ENCODE measurements at places on chromosomes 6 and 20. TPM values are rescaled to one million over a fixed set of nuclear protein-coding genes. Genes with fewer than 3 reads are reported as not detected.

DNA sequence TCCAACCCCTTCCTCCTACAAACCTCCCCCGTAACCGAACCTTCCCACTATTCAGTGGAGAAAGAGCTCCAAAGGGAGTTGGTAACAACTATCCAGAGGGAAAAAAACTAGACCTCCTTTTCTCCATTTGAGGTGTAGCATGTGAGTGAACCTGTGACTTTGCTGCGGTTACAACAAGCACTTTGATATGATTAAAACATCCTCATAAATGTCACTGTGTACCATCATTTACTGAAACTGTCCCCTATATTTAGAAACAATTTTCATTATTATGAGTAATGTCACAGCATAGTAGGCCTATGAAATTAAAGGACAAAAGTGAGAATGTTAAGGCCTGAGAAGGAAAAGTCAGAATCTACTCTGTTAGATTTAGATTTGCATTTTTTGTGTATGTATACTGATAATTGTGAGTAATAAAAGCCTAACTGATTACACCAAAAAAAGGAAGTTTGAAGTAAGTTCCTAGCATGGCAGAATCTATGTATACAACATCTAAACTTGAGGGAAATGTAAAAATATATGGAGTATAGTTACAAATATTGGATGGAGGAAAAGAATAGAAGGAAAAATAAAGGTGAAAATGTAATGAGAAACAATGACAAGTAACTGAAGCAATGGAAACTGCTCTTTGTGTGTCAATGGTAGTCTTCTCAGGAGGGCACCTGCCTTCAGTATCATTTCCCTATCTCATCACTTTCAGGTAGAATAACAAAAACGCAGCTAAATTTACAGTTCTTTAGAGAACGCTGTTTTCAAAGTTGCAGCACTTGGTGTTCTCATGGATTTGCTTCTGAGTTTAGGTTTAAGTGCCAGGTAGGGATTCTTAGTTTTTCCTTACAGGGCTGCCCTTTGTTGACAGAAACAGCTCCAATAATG lies 145.9 kb downstream of the IMPG1 start:
- H3K4me3 ChIP-seq = no peak overlapping the region
- DNase-seq = no peak
- H3K27ac ChIP-seq = no peak overlapping the region
- no peaks in the 10 kb centered on the region for H3K4me1 ChIP-seq

GRCh38 chr20:13289031-13289430 lies 68.0 kb downstream of the ISM1 start:
- no peaks in the 10 kb centered on the region for H3K27me3 ChIP-seq
- no peaks in the 10 kb centered on the region for H3K36me3 ChIP-seq
- no peak overlapping the region for H3K4me3 ChIP-seq
- H3K27ac ChIP-seq = no peak overlapping the region

- H3K27ac ChIP-seq = no peak overlapping the region
- no peaks in the 10 kb centered on the region for H3K36me3 ChIP-seq
- DNase-seq = no peak
- no peaks in the 10 kb centered on the region for H3K4me1 ChIP-seq
- no peaks in the 10 kb centered on the region for H3K27me3 ChIP-seq
Observed at GRCh38 chr6:80126657-80127345, 20.3 kb downstream of the BCKDHB start.

DNA sequence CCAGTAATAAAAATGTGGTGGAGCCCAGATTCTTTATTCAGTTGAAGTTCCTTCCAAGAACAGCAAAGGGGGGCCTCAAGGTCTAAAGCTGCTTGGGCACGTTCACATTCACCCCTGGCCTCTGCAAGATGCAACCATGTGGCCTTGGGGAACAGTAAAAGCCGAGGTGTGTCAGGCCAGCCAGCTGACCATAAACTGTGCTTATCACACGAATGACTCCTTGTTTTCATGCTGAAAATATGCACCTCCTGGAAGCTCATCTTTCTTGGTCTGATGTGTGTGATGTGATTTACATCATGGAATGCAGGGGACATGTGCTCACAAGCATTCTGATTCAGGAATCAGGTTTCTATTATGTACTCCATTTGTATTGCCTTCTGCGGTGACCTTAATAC lies 211.6 kb upstream of the MARCKS start:
- no peaks in the 10 kb centered on the region for H3K27me3 ChIP-seq
- no peaks in the 10 kb centered on the region for H3K36me3 ChIP-seq
- H3K4me1 ChIP-seq = peaks cover 3% of the 10 kb centered on the region
- no peak overlapping the region for H3K4me3 ChIP-seq
- no peak overlapping the region for H3K27ac ChIP-seq

- no peak overlapping the region for H3K4me3 ChIP-seq
- DNase-seq = no peak
- H3K4me1 ChIP-seq = no peaks in the 10 kb centered on the region
- no peaks in the 10 kb centered on the region for H3K27me3 ChIP-seq
- H3K36me3 ChIP-seq = no peaks in the 10 kb centered on the region
Observed at GRCh38 chr6:74979065-74979766, 226.6 kb downstream of the COL12A1 start.

DNA sequence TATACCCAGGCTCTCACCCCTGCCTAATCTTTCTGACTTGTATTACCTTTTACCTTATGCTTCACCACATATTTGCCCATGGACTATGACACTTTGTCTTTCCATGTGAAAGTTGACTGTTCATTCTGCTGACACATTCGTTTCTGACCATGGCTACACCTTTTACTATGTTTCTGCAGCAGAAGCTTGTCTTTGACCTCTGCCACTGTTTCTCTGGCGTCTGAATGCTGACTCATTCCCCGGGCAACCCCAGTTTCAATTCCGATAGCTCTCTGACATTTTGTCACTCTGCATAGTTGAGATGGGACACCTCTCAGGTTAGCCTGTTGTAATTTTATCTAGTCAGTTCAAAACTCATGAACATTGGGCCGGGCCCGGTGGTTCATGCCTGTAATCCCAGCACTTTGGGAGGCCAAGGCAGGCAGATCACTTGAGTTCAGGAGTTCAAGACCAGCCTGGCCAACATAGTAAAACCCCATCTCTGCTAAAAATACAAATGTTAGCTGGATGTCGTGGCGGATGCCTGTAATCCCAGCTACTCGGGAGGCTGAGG lies 50.7 kb downstream of the SLC26A8 start:
- no peaks in the 10 kb centered on the region for H3K4me1 ChIP-seq
- no peak for DNase-seq
- H3K27me3 ChIP-seq = no peaks in the 10 kb centered on the region
- H3K4me3 ChIP-seq = no peak overlapping the region
- no peaks in the 10 kb centered on the region for H3K36me3 ChIP-seq

GRCh38 chr20:48455651-48456365 lies 372.0 kb downstream of the PREX1 start:
- no peak for DNase-seq
- H3K27ac ChIP-seq = no peak overlapping the region
- no peaks in the 10 kb centered on the region for H3K36me3 ChIP-seq
- H3K4me1 ChIP-seq = no peaks in the 10 kb centered on the region

GRCh38 chr6:98657764-98658163 lies 176.6 kb upstream of the POU3F2 start:
- H3K4me1 ChIP-seq = no peaks in the 10 kb centered on the region
- no peaks in the 10 kb centered on the region for H3K27me3 ChIP-seq
- DNase-seq = no peak
- H3K4me3 ChIP-seq = no peak overlapping the region
- no peak overlapping the region for H3K27ac ChIP-seq
- no peaks in the 10 kb centered on the region for H3K36me3 ChIP-seq

- no peaks in the 10 kb centered on the region for H3K4me1 ChIP-seq
- no peak overlapping the region for H3K4me3 ChIP-seq
- H3K27ac ChIP-seq = no peak overlapping the region
- no peaks in the 10 kb centered on the region for H3K36me3 ChIP-seq
Observed at GRCh38 chr20:20446001-20446400, 78.1 kb downstream of the INSM1 start.

DNA sequence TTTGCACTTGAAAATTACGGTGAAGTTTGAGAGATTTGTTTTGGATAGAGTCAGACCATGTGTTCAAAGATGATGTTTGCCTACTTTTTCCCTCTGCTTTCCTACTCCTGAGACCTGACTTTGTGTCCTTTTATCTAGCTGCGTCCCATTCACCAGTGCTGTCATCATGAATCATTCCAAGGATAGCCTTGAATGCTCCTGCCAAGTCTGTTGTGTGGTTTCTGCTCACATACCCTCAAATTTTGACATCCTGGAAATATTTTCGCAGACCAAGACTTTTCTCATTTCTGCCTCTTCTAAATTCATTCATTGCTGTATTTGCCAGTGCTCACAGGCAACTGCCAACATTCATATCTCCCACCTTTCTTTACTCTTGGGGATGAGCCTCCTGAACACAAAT lies 175.9 kb upstream of the SCGN start:
- peaks cover 6% of the 10 kb centered on the region for H3K36me3 ChIP-seq
- no peaks in the 10 kb centered on the region for H3K27me3 ChIP-seq
- DNase-seq = no peak
- H3K4me3 ChIP-seq = no peak overlapping the region

- no peaks in the 10 kb centered on the region for H3K27me3 ChIP-seq
- no peak overlapping the region for H3K4me3 ChIP-seq
- no peak overlapping the region for H3K27ac ChIP-seq
Observed at GRCh38 chr6:24710519-24711303, 8.2 kb downstream of the C6orf62 start.

DNA sequence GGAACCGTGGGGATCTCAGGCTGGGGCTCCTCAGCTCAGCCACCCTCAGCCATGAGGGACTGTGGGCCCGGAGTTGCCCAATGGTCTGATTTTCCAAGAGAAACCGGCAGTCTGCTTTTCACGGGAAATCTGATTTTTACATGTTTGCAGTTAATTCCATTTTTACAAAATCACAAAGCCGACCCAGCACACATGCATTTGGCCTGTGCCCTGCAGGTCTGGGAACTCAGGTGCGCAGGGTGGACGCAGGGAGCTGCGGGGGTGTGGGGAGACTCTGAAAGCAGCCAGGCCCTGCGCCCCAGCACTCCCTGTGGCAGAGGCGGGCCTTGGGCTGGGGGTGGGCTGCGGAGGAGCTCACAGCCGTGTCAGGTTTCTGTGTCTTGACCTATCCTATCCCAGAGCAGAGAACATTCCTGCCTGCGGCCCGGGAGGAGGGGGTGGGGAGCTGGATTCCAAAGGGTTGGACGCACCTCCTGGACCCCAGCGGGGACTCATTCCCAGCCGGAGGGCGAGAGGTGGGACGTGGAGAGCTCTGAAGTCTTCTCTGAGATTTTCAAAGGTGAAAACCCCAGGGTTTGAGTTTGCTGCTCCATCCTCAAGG lies 60.6 kb downstream of the ADNP start:
- H3K27me3 ChIP-seq = no peaks in the 10 kb centered on the region
- H3K4me3 ChIP-seq = no peak overlapping the region
- DNase-seq = no peak

DNA sequence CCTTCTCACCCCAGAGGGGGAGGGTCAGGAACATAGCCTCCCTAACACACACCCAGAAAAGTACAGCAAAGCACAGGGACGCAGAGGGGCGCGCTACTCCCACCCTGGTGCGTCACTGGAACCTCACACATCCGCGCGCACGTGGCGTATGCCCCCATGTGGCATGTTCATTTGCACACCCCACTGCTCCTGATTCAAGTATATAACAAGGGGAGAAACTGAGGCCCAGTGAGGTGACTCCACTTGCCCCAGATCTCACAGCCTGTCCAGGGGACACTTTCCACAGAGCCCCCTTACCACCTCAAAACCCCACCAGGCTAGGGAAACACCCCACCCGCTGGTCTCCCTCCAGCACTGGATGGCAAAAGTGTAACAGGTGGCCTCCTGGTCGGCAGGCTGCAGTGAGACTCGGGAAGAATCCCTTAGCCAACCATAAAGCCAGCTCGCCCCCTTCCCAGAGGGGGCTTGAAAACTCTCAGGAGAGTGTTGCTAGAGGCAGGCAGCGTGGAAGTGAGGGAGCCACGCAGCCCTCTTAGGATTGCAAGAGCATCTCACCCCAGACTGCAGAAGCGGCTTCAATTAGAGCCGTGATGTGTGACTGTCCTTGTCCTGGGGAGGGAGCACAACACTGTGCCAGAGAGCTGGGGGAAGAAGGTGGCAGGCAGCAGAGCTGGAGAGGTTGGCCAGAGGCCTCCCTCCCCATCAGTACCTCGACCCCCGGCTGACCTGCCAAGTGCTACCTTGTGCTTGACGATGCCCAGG lies at the start of gene GRM4:
GRM4 (minus strand) TSS at position 67 of the 762 bp plus-strand sequence. CDS start 12,591 bp downstream, outside the sequence.
- no peak within 1 kb of the TSS for H3K27ac ChIP-seq
- DNase-seq = no peak
- peaks cover 14% of the 10 kb centered on the region for H3K4me1 ChIP-seq

GRCh38 chr6:87182321-87182720 lies 27.0 kb downstream of the ZNF292 start:
- DNase-seq = no peak
- no peak overlapping the region for H3K27ac ChIP-seq
- no peaks in the 10 kb centered on the region for H3K27me3 ChIP-seq
- H3K36me3 ChIP-seq = no peaks in the 10 kb centered on the region
- H3K4me3 ChIP-seq = no peak overlapping the region

DNA sequence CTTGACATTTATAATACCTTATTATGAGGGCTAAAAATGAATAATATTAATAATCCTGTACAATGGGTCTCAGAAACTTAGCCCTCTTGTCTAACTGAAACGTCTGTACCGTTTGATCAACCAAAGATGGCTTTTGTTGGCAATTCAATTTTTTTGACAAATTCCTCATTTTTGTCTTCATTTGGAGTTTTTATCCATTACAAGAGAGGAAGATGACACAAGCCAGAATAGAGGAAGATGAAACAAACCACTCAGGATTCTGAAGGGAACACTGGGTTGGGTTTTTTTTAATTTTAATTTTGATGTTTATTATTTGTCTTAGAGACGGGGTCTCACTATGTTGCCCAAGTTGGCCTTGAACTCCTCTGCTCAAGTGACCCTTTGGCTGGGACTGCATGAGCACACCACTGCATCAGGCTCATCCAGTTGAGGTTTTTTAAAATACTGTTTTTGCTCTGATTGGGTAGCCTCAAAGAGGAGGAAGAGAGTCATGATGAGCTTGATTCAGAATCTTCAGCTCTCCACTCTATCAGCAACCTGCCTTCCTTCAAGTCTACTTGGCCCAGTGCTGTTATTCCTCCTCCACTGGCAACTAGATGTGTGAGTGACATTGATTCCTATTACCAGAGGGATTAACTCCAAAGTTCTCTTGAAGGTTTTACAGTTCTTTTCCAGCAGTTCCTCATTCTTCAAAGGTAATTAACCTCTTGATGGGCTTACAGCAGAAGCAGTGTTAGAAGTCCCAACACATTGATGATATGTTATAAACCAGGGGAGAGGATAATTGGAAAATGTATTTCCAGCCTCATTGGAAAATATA lies 71.3 kb downstream of the ATXN1 start:
- no peaks in the 10 kb centered on the region for H3K27me3 ChIP-seq
- no peaks in the 10 kb centered on the region for H3K36me3 ChIP-seq
- peaks cover 1% of the 10 kb centered on the region for H3K4me1 ChIP-seq
- no peak overlapping the region for H3K4me3 ChIP-seq

GRCh38 chr20:60132827-60133670 lies 174.8 kb downstream of the CDH26 start:
- H3K4me1 ChIP-seq = no peaks in the 10 kb centered on the region
- no peak for DNase-seq
- H3K4me3 ChIP-seq = no peak overlapping the region
- H3K27me3 ChIP-seq = no peaks in the 10 kb centered on the region
- H3K27ac ChIP-seq = no peak overlapping the region

Gene C6orf141
- 0.42 TPM for total RNA-seq

Gene TSPYL1
- 60.0 TPM for total RNA-seq

Gene CAGE1
- total RNA-seq = not detected

Gene OTOR
- not detected for total RNA-seq

Gene SLC22A16
- total RNA-seq = not detected

Gene SPATS1
- not detected for total RNA-seq

Gene VSX1
- not detected for total RNA-seq

Gene GJA10
- total RNA-seq = not detected

Gene ZC2HC1B
- not detected for total RNA-seq

Gene SPDEF
- not detected for total RNA-seq

Gene PGK2
- total RNA-seq = not detected

Data from thoracic aorta (tissue), 2 donors.